ENCODE measurements at places on chromosomes 3 and 15.

GRCh38 chr15:76999996-77000395 is 5.1 kb downstream of the PSTPIP1 start:
- no peak for DNase-seq

GRCh38 chr3:16513141-16514020 is at the start of gene RFTN1:
TSS of gene RFTN1 (minus strand) at chr3:16513699. CDS start at chr3:16493869, 19,830 bp downstream.
- DNase-seq, result peak; percentile 69

DNA sequence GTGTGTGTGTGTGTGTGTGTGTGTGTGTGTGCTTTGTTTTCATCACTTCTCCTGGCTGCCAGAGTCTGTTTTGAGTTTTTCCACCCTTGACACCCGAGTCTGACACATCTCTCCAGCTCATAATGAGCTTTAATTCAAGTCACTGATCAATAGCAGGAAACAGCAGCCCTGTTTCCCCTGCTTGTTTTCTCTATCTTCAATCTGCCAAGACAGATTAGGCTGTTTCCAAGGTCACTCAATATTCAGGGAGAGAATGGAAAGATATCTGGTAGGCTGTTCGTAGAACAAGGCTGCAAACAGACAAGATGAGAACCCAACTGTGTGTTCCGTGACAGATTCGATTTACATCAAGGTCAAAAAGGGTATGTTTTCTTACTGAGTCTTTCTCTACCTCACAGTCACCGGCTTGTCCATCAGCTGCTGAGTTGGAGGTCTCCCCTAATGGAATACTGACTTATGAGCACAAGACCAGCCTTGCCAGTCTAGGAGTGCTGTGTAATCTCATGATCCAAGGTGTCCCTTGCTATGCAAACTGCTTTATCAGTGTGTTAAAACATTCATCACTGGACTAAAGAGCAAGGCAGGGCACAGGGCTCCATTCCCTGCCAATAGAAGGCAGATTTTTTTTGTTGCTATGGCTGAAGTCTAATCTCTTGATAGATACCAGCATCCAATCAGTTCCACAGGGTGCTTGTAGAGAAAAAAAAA is 187.9 kb upstream of the LMCD1 start:
- DNase-seq, result no peak

DNA sequence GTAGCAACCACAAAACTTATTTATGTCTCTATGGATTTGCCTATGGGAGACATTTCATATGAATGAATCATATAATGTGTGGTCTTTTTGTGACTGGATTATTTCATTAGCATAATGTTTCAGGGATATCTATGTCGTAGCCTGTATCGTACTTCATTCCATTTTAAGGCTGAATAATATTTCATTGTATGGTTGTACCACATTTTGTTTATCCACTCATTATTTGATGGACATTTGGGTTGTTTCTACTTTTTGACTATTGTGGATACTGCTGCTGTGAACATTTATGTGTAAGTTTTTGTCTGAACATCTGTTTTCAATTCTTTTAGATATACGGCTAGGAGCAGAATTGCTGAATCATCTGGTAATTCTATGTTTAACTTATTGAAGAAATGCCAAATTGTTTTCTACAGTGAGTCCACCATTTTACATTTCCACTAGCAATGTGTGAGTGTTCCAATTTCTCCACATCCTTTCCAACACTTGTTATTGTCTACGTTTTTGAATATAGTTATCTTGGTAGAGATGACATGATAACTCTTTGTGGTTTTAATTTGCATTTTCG is 134.4 kb upstream of the DAZL start:
- DNase-seq, result no peak

- DNase-seq, result no peak
These were observed 66.4 kb downstream of the XXYLT1 start for GRCh38 chr3:195204360-195205163.

DNA sequence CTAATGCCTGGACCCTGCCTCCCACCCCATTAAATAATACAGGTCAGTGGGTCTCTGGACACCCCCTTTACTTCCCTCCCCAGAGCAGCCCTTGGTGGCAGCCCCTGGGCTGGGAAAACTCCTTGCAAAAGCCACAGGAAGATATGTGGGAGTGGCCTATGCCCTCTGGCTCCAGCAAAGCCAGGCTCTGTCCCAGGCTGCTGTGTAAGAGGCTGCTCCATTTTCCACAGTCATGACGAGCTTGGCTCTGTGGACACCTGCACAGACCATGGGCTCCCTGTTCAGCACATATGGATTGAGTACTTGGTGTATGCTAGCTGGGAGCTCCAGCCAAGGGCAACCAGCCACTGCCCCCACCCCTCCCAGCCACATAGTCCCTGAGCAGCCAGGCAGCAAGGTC is 13.0 kb downstream of the CACNA2D2 start:
- no peak for DNase-seq

DNA sequence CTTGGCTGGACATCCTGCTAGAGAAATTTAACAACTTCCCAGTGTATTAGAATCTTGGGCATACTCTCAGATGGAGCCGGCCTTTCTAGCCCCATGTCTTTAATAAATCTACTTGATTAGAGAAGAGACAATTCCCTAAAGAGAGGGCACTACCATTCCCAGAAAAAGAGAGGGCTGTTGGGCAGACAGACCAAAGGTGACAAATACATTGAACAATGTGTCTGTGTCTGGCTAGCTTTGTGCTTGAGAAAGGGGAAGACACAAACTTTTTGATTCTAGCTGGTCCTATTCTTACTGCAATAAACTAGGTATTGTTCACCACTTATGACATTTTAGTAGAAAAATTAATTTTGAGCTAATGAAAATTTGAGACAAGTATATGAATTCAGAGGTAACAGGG is 57.7 kb downstream of the DUT start:
- DNase-seq, result no peak

DNA sequence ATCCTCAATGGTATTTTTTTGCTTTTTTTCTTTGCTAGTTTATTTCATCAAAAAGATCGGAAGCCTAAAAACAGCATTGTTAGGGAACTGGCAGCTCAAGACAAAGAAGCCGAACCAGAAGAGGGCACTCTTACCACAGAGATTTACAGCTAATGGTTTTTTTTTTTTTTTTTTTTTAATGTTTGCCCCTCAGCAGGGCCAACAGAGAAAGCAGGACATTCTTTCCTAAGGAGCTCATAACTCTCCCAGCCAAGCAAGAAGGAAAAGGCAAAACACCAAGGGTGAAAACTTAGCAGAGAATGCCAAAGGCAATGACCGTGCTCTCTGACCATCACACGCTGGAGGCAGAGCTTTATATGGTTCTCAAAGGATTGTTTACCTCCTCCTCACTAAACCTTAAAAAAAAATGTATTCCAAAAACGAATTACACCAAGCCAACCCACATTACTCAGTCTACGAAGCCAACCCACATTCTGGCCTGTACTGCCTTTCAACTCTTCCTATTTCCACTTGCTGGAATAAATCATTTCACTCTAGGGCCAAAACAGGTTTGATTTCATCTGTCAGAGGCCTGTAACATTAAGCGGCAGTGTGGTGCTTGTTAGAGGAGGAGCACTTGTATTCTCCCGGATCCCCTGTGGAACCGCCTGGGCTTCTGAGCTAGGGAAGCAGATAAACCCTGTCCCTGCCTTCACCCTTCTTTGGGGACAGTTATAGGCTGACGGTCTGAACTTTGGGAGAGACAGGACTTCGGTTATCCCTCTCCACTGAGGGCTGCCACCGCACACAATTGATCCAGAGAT is 35.6 kb upstream of the GYG1 start:
- peak; percentile 60 for DNase-seq

GRCh38 chr3:135140591-135140990 is 345.5 kb downstream of the EPHB1 start:
- no peak for DNase-seq

- no peak for DNase-seq
These were observed 520.1 kb downstream of the ROBO1 start for GRCh38 chr3:79247725-79248043.

DNA sequence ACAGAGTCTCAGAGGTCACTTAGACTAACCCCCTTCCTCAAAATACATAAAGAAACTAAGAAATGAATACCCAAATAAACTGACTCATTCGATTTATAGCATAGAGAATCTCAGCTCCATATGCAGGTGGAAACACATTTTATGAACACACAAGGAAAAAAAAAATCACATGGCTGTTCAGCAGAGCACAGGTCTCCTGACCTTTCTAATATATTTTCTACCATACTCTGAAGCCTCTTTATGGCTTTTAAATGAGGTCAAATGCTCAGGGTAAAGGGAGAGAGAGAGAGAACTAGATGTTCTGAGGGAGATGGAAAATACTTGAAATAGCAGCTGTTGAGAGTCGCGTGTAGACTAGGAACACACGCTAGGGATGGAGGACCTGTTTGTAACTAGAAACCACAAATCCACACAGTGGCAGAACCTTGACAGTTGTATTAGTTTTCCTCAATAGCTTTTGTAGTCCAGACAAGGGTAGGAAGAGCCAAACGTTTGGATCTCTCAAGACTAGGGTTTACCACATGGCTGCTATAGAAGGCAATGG is 165.3 kb downstream of the FMN1 start:
- no peak for DNase-seq

- DNase-seq, result peak; percentile 76
These were observed 3.6 kb downstream of the HGD start for GRCh38 chr3:120678331-120678947.

- no peak for DNase-seq
These were observed 267.1 kb downstream of the RPLP1 start for GRCh38 chr15:69719527-69720240.

GRCh38 chr3:89948008-89948407 is 840.6 kb downstream of the EPHA3 start:
- no peak for DNase-seq

GRCh38 chr3:102230057-102230456 is 204.8 kb upstream of the ZPLD1 start:
- no peak for DNase-seq

GRCh38 chr15:69093127-69093526 is 67.3 kb upstream of the GLCE start:
- DNase-seq, result no peak

- DNase-seq, result no peak
These were observed 4.9 kb upstream of the TMEM212 start for GRCh38 chr3:171838218-171838720.

DNA sequence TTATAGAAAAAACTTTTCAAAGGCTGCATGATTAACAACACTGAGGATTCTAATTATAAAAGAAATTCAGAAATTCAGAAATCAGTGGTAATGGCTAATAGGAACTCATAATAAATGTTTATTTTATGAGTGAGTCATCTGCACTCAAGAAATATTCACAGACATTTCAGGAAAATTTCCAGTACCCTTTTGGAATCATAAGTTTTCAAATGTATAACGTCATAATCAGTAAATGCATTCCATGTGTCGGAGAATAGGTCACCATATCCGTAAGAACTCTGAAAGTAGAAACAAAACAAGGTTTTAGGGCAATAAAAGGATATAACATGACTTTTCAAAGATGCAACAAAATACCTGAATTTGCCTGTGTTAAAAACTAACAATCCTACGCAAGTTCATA is 24.7 kb downstream of the EOGT start:
- no peak for DNase-seq

GRCh38 chr15:86689006-86689405 is 609.3 kb downstream of the AGBL1 start:
- DNase-seq, result no peak

DNA sequence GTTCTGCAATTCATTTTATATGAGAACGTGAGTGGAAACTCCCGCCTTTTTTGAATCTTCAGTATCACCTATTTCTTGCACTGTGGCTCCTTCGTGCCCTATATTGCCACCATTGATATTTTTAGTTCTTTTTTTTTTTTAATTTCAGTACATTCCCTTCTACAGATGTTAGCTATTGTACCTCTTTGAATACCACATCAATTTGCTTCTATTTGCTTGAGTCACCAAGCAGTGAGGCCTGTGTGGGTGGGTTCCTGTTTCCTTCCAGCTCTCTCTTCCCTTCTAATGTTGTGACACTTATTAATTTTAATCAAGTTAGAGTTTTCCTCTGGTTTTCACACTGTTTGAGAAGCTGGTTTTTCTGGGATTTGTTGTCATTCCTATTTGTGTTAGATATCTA is 8.7 kb downstream of the HACD2 start:
- no peak for DNase-seq

DNA sequence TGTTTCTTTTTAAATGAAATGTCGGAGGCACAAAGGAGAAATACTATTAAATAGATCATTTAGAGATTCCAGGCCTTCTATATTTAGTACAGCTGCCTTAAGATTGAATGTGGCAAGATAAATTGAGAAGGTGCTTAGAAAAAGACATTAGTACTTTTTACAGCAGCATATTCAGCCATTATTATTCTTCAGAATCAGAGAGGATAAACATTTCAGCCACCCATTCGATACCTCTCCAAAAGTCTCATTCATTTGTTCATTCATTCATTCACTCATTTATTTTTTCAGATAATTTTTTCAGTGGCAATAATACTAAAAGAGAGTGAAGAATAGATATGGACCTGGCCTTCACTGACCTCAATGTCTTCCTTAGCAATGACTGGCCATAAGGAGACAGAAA is 347.0 kb downstream of the GRM7 start:
- no peak for DNase-seq

GRCh38 chr3:48047841-48048464 is 31.7 kb upstream of the MAP4 start:
- DNase-seq, result peak; percentile 30

- no peak for DNase-seq
These were observed 48.0 kb downstream of the ARHGAP31 start for GRCh38 chr3:119342176-119342575.

GRCh38 chr15:69391046-69391757 is 22.9 kb upstream of the KIF23 start:
- DNase-seq, result peak; percentile 77

- no peak for DNase-seq
These were observed 1.3 kb downstream of the STAG1 start for GRCh38 chr3:136750897-136751315.

Measured in epithelial cell of esophagus (primary cell).